ENCODE measurements at places on chromosomes 13 and 19. TPM values are rescaled to one million over a fixed set of nuclear protein-coding genes. Genes with fewer than 3 reads are reported as not detected.

Gene KLK13
- not detected for total RNA-seq

Gene MEIOSIN
- total RNA-seq = 0.25 TPM

Gene CEACAM4
- not detected for total RNA-seq

Gene GPC6
- total RNA-seq = 0.37 TPM

Gene POSTN
- 17.5 TPM for total RNA-seq

Gene SMIM44
- not detected for total RNA-seq

Gene ZNF724
- 11.1 TPM for total RNA-seq

Gene GARIN5A
- 1.1 TPM for total RNA-seq

Gene PSG7
- 0.05 TPM for total RNA-seq

Gene CBY2
- total RNA-seq = not detected

Gene NUP58
- 72.1 TPM for total RNA-seq

Gene CALR3
- not detected for total RNA-seq

Gene SELENOV
- total RNA-seq = not detected

Gene RFPL4A
- total RNA-seq = not detected

Gene C19orf85
- total RNA-seq = not detected

Gene C13orf42
- total RNA-seq = not detected

Gene ZNF865
- total RNA-seq = 1.4 TPM

Gene TMPRSS9
- total RNA-seq = not detected

Gene DENND1C
- total RNA-seq = not detected

Gene CACNG7
- total RNA-seq = not detected

Gene VSTM1
- not detected for total RNA-seq

Gene LYPD4
- total RNA-seq = not detected

Gene TEKTIP1
- total RNA-seq = not detected

Gene POU4F1
- 1.8 TPM for total RNA-seq

Gene ZNF749
- 3.2 TPM for total RNA-seq

Gene CGB1
- 2.6 TPM for total RNA-seq

Gene SLC7A9
- not detected for total RNA-seq

Gene COX6B1
- 635 TPM for total RNA-seq

Measured in M059J (cell line).